Effector memory CD4-positive, alpha-beta T cell (primary cell): ENCODE measurements at places on chromosomes 6 and 20.

- no peak for DNase-seq
These were observed 15.3 kb upstream of the MMP9 start for GRCh38 chr20:45993197-45993951.

- no peak for DNase-seq
These were observed 165.1 kb upstream of the SLC24A3 start for GRCh38 chr20:19047040-19047950.

DNA sequence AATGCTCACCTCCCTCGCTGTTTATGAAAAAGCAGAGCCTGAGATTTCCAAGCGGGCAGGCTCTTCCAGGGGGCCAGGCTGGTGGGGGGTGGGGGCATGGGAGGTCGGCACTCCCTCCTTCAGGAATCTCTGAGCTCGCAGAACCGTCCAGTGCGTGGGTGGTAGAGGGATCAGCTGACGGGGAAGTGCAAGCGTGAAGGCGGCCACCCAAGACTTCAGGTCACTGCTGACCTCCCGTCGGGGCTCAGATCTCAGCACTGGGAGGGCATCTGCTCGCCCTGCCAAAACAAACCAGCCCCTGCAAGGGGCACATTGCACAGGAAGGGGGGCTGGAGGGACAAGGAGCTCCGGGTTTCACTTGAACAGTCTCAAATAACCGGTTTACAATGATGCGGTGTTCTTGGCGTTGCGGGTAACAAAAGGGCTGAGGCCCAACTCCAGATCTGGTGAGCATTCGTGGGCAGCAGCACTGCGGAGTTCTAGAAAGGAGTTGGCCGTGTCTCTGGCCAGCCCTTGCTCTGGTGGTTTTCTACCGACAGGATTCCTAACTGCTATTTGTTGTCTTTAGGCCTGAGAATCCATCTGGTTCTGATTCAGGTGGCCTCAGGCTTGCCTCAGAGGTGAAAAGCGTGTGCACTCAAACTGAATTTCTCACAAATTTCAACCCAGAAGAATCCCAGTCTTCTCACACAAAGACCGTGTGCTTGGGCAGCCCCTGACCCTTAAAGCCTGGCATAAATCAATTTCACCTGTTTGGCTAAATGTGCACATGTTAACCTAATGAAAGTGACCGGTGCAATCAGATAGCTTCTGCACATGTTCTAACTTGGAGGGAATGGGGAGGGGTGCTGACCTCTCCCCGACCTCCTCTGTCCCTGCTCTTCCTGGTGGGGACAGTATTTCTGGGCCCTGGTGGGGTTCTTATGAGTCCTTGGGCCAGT lies 191.6 kb downstream of the MYLK4 start:
- DNase-seq: no peak

- DNase-seq: no peak
These were observed 17.7 kb downstream of the LOC128125822 start for GRCh38 chr6:63589952-63590411.
